Large intestine (tissue), 12 donors: ENCODE measurements at places on chromosomes 16 and 17. TPM values are rescaled to one million over a fixed set of nuclear protein-coding genes. Genes with fewer than 3 reads are reported as not detected.

Gene KRTAP2-2
- not detected for polyA plus RNA-seq

Gene TNP2
- polyA plus RNA-seq, result not detected

Gene B3GNT9
- 5.5 TPM for polyA plus RNA-seq

Gene ENPP7
- polyA plus RNA-seq, result 136 TPM

Gene CLEC18C
- 0.69 TPM for polyA plus RNA-seq

Gene ENGASE
- 78.0 TPM for polyA plus RNA-seq

Gene TMEM100
- polyA plus RNA-seq, result 12.6 TPM

Gene TMEM220
- polyA plus RNA-seq, result 39.7 TPM

Gene NAGS
- polyA plus RNA-seq, result 37.5 TPM

Gene MEIOC
- polyA plus RNA-seq, result 0.55 TPM

Gene KRTAP4-5
- not detected for polyA plus RNA-seq

Gene OTOP2
- polyA plus RNA-seq, result 1.6 TPM

Gene TMEM231
- 7.6 TPM for polyA plus RNA-seq

Gene TP53TG3B
- polyA plus RNA-seq, result not detected

Gene KRTAP3-1
- not detected for polyA plus RNA-seq

Gene CD7
- polyA plus RNA-seq, result 8.6 TPM

Gene MPV17L
- polyA plus RNA-seq, result 3.2 TPM

Gene CCDC200
- 47.1 TPM for polyA plus RNA-seq

Gene TOM1L2
- 31.1 TPM for polyA plus RNA-seq

Gene RGS9
- polyA plus RNA-seq, result 7.5 TPM

Gene AHSP
- 11.8 TPM for polyA plus RNA-seq

GRCh38 chr17:49995055-49995738, at the start of gene DLX3:
Gene DLX3, minus strand, starts transcription at chr17:49995224. Its CDS starts 226 bp downstream, at chr17:49994998.
- DNase-seq, result peak; percentile 70

- DNase-seq, result peak; percentile 44
These were observed 2.5 kb downstream of the TAC4 start for GRCh38 chr17:49845321-49845720.

- no peak for DNase-seq
These were observed 35.3 kb downstream of the TMEM235 start for GRCh38 chr17:78266771-78267170.

DNA sequence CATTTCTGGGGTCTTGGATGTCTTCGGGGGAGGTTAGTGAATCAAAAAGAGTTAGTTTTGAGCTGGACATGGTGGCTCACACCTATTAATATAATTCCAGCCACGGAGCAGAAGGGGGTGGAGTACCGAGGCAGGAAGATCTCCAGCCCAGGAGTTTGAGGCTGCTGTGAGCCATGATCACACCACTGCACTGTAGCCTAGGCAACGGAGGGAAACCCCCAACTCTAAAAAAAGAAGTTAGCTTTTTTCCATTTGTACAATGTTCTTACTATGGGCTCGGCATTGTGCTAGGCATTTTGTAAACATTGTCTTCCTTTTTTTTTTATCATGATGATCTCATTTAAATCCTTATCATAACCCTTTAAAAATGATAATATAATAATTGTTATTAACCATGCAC, 8.3 kb upstream of the SNF8 start:
- DNase-seq, result no peak

GRCh38 chr17:883586-883962, 96.0 kb downstream of the NXN start:
- no peak for DNase-seq

GRCh38 chr16:22787466-22788192, 26.3 kb upstream of the HS3ST2 start:
- no peak for DNase-seq

GRCh38 chr17:30396129-30396528, 17.4 kb downstream of the CPD start:
- DNase-seq, result no peak

GRCh38 chr17:79779084-79779529, 1.2 kb downstream of the CBX2 start:
- DNase-seq, result no peak

DNA sequence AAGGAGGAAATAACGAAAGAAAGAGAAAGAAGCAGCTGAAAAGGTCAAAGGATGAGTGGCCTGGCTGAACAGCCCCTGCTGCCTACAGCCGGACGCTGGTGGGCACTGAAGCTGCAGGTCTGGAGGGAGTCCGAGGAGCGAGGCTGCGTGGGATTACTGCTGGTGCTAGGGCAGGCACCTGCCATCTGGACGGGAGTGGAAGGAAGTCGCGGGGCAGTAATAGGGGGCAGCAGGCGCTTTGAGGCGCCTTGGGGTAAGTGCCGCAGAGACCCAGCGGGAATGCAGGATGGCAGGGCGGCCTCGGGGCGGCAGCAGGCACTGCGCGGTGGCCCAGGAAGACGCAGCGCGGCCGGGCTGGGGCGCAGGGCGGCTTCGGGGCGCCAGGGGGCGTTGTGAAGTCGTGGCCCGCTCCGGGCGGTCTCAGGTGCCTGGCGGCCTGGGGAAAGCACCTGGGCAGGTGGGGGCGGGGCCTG, 303 bp upstream of the SCNN1G start:
- DNase-seq, result peak; percentile 82

GRCh38 chr16:57579361-57579665, 36.9 kb downstream of the ADGRG5 start:
- DNase-seq, result no peak

- peak; percentile 39 for DNase-seq
These were observed 16.8 kb upstream of the MAPK3 start for GRCh38 chr16:30139583-30140481.

DNA sequence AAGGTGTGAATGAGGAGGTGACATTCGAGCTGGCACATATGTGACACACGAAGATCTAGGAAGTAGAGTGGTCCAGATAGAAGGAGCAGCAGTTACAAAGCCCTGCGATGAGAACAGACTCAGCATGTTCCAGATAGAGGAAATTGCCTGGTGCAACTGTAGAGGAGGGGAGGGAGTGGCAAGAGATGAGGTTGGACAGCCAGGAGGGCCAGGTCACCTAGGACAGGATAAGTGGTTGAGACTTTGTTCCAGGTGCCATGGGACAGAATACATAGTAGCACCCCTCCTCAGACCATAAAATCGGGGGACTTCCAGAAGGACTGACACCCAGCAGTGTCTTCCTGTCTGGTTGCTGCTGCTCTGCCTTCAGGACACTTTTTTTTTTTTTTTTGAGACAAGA, 11.0 kb upstream of the CENPT start:
- peak; percentile 54 for DNase-seq

DNA sequence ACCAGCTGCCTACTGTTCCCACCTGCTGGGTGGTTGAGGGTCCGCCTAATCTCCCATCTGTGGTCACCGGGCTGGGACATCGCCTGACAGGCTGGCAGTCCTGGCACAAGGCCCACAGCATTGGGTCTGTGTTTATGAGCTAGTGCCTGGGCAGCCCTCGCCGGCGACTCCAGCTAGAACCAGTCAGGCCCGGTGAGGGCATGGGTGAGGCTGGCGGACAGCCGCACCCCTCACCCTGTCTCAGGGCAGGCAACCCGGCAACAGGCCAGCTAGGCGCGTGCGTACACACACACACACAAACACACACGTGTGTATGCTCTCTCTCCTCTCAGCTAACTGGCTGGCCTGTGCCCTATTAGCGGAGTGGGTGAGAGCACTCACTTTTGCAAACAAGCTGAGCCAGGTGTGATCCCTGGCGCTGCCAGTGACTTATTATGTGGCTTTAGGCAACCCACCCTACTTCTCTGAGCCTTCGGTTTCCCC, 10.4 kb downstream of the HSD11B2 start:
- no peak for DNase-seq

- no peak for DNase-seq
These were observed 40.0 kb upstream of the NF1 start for GRCh38 chr17:31054761-31055160.

DNA sequence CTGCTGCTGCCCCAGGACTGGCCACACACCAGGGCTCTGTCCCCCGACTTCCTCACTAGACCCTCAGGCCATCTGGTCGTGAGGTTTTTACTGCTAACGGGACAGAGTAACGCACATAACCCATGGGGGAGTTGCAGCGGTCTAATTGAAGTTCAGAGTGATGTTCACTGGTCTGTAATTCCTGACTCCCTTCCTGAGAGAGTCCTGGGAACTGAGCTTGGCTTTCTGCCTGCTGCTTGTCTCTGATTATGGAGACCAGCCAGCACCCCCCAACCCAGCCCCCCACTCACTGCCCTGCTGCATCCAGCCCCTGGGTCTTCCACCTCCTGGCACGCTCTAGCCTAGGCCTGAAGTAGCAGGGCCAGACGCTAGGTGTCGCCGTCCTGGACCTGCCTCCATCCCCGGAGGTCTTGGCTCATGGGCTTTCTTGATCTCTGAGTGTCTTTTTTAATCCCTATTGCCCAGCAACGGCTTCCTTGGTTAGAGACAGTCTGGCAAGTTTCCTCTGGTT, 192.9 kb downstream of the CCDC182 start:
- no peak for DNase-seq

DNA sequence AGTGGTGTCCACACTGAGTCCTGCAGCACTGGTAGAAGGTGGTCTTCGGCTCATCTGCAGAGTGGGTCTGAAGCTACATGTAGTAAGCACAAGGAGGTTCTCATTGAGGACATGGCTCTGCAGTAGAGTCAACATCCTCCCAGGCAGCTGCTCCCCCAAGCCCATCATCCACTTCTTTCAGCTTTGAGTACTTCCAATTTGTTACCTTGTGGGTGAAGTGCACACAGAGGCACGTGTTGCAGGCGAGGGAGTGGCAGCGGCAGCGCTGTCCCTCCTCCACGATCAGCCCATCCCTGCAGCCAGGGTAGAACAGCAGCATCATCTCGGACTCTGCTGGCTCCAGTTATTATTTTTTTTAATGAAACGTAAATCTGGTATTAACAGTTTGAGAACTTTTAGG, 1.8 kb upstream of the SSTR2 start:
- peak; percentile 43 for DNase-seq

GRCh38 chr17:28737770-28738679, 5.8 kb upstream of the TRAF4 start:
- peak; percentile 38 for DNase-seq

DNA sequence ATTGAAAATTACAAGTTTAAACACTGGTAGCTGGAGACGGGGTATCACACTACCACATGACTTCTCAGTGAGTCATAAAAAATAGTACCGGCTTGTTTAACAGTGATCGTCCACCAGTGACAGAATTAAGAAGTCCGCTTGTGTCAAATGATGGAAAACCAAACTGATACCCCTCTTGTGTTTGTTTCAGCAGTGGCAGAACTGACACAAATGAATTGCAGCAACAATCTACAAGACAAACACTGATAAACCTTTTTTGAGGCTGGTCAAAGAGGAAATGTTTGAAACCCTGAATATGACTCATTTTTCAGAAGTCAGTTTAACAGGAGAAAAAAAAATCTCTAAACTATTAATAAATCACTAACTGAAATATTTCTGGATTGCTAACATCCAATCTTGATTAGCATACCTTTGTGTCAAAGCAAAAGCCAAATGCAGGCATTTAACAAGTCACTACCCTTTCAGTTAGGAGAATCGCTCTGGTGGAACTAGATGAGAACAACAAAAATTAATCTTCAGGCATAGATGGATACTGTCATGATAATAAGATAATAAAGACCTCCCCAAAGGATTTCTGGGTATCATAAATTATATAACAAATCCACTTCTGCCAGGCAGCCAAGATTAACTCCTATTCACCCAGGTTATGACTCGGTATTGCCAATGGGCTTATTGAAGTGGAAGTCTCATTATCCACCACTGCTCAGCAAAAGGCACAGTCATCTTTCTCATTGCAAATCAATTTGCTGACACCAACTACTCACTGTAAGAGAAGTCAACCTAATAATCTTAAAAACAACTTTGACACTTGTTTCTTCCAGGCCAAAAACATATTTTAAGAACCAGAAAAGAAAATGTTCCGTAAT, 20.8 kb downstream of the DCUN1D3 start:
- peak; percentile 78 for DNase-seq

DNA sequence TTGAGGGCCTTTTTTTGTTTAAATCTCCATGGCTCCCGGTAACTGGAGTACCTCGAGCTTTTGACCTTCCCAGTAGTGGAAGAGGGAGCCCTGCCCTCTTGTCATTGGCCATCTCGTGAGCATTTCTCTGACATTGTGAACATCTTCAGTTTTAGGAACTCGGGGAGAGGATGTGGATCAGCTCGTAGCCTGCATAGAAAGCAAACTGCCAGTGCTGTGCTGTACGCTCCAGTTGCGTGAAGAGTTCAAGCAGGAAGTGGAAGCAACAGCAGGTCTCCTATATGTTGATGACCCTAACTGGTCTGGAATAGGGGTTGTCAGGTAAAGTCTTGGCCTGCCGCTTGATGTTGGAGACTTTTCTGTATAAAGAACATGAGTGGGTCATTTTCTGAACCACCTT, 24.3 kb downstream of the NTAN1 start:
- no peak for DNase-seq

- DNase-seq, result no peak
These were observed 560.6 kb downstream of the CDH13 start for GRCh38 chr16:83187405-83187804.

- peak; percentile 81 for DNase-seq
These were observed 22.0 kb downstream of the UBN1 start for GRCh38 chr16:4869147-4869805.

GRCh38 chr16:359871-360697, 7.6 kb upstream of the AXIN1 start:
- DNase-seq, result no peak

GRCh38 chr17:77859035-77859810, 99.3 kb upstream of the TNRC6C start:
- DNase-seq, result no peak

- no peak for DNase-seq
These were observed 8.5 kb downstream of the RPH3AL start for GRCh38 chr17:343875-344752.

- DNase-seq, result no peak
These were observed 3.7 kb upstream of the DNASE1 start for GRCh38 chr16:3650631-3651265.

DNA sequence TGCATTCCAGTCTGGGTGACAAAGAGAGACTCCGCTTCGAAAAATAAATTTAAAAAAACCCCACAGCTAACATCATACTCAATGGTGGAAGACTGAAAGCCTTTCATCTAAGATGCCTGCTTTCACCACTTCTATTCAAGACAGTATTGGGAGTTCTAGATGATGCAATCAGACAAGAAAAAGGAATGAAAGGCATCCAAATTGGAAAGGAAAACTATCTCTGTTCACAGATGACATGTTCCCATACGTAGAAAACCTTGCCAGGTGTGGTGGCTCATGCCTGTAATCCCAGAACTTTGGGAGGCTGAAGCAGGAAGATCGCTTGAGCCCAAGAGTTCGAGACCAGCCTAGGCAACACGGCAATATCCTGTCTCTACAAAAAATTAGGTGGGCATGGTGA, 31.1 kb downstream of the RANBP10 start:
- DNase-seq, result no peak

GRCh38 chr16:84050316-84050715, 7.7 kb upstream of the SLC38A8 start:
- DNase-seq, result no peak

- no peak for DNase-seq
These were observed 288.3 kb downstream of the CNTNAP4 start for GRCh38 chr16:76565542-76565941.

GRCh38 chr16:70795296-70795912, 5.6 kb downstream of the VAC14 start:
- no peak for DNase-seq

- no peak for DNase-seq
These were observed 725 bp upstream of the ARL5C start for GRCh38 chr17:39166437-39167335.
